ENCODE measurements at places on chromosomes 3 and 15.

DNA sequence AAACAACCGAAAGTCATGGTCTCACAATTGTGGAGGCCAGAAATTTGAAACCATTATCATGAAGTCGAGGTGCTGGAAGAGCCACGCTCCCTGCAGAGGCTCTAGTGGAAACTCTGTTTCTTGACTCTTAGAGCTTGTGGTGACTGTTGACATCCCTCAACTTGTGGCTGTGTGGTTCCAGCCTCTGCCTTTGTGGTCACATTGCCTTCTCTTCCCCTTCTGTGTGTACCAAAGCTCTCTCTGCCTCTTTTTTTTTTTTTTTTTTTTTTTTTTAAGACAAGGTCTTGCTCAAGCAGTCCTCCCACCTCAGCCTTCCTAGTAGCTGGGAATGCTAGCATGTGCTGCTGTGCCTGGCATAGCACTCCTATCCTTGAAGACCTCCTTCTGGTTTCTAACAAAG, 48.7 kb upstream of the CRTC3 start:
- DNase-seq = no peak

DNA sequence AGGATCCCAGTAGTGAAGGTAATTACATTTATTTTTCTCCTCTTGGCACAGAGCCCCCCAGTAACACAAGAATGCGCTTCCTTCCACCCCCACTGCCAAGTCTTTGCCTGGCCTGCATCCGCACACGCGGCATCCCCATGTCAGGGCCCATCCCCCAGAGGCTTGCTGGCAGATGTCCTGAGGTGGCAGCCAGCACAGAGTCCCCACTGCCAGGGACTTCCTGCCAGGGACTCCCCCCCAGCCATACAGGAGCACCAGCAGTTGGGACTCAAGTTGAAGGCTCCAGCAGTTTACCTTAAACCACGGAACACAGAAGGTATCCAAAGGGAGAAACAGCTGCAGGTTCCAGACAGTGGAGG, 41.0 kb downstream of the MEGF11 start:
- DNase-seq = no peak

GRCh38 chr15:94162939-94163338, 68.4 kb upstream of the MCTP2 start:
- no peak for DNase-seq

DNA sequence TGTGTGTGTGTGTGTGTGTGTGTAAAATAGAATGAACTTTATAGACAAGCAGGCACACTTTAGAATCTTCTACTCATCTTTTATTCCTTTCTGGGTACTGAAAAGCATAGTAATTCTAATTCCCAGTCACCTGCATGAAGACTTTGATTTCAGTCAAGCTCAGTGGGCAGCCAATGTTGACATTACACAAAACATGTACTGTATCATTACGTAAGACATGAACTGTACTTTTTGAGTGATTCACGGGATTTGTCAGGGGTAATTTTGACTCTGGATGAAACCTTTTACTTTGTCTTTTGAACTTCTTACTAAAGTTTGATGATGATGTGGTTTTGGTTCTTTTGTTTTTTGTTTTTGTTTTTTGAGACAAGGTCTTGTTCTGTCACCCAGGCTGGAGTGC, 38.8 kb downstream of the PTPRG start:
- DNase-seq = no peak

DNA sequence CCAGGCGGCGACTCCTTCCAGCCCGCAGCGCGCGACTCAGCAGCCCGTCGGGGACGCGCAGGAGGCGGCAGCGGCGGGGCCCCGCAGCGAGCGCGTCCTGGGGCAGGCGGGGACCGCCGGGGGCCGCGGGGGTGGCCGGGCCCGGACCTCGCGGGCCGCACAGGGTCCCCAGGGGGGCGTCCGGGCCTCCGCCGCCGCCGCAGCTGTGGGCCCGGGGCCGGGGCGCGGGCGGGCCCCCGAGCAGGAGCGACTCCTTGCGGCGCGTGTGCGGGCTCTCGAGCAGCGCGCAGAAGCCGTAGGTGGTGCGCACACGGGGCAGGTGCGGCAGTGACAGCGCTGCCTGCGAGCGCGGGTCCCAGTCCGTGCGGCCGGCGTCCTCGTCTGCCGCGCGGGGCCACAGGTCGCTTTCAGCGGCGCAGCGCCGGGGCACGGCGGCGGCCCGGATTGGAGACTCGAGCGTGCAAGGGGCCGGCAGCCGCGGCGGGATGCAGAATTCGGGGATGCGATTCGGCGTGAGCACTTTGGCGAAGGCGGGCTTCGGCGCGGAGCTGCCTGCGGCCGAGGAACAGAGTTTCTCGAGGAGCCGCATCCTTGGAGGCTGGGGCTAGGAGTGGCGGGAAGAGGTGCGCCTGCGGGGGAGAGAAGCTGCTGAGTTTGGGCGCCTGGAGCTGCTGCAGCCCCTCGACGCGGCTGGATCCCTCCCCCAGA, 535 bp downstream of the C2CD4B start:
- DNase-seq = no peak
